ENCODE measurements at places on chromosomes 12 and 14.

GRCh38 chr14:104403421-104404220, 175.9 kb upstream of the C14orf180 start:
- DNase-seq: no peak

- no peak for DNase-seq
Measured at GRCh38 chr12:114238808-114239207, 167.1 kb downstream of the TBX5 start.

GRCh38 chr14:29749829-29750228, 177.8 kb downstream of the PRKD1 start:
- DNase-seq: no peak

- no peak for DNase-seq
Measured at GRCh38 chr12:83172866-83173649, 486.4 kb downstream of the TMTC2 start.

DNA sequence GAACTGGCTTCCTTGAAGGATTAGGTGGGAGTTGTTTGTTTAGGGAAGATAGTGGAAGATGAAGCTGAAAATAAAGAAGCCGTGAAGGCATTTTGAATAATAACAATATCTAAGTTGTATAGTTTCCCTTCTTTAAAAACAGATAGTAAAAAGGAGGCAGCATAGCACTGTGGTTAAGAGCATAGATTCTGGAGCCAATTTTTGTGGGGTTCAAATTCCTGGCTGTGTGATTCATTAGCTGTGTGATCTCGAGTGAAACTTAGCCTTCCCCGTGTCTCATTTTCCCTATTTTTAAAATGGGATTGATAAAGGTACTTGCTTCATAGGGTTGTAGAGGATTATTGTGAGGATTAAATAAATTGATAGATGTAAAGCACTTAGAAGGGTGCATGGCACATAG, 104.5 kb downstream of the MYRFL start:
- no peak for DNase-seq

DNA sequence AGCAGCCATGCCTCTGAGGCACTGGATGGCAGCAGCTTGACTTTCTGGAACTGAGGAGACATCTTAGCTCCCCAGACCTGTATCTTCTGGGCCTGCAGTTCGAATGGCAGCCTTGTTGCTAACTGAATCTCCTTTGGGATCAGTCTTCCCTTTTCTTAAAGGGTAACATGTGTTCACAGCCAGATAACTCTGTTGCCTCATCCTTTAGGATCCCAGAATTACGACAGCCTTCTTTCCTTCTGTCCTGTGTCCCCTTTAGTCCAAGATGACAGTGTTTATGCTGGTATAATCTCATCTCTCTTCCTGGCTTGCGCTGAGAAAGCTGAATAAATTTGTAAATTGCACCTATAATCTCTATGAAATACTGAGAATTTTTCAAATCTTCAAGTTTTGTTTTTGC, 9.1 kb upstream of the ERC1 start:
- no peak for DNase-seq

Data from ELR (cell line).